Dermis blood vessel endothelial cell (primary cell): ENCODE measurements at places on chromosomes 16 and 17. TPM values are rescaled to one million over a fixed set of nuclear protein-coding genes. Genes with fewer than 3 reads are reported as not detected.

HAS3 gene
- 3.6 and 4.5 TPM in 2 replicates for total RNA-seq

C17orf78 gene
- not detected in 2 replicates for total RNA-seq

BORCS6 gene
- total RNA-seq, result 16.6 and 18.9 TPM in 2 replicates

CCDC92B gene
- total RNA-seq, result 0.05 TPM in 1 of 2 replicates, not detected in the other

IRF8 gene
- 2.4 and 25.9 TPM in 2 replicates for total RNA-seq

KRTAP9-1 gene
- not detected in 2 replicates for total RNA-seq

KRTAP9-2 gene
- total RNA-seq, result not detected in 2 replicates

SLC7A6 gene
- 17.4 and 31.1 TPM in 2 replicates for total RNA-seq

ATAD5 gene
- total RNA-seq, result 3.2 and 6.6 TPM in 2 replicates

SPIRE2 gene
- 2.1 and 2.7 TPM in 2 replicates for total RNA-seq

MKS1 gene
- 10.2 and 13.4 TPM in 2 replicates for total RNA-seq

ALG1 gene
- total RNA-seq, result 30.4 and 36.4 TPM in 2 replicates

CCDC78 gene
- total RNA-seq, result 0.34 and 0.65 TPM in 2 replicates

SOX9 gene
- 0.17 TPM in 1 of 2 replicates, not detected in the other for total RNA-seq

CMTM2 gene
- total RNA-seq, result 0.34 TPM in 1 of 2 replicates, not detected in the other

SKAP1 gene
- total RNA-seq, result 0.17 TPM in 1 of 2 replicates, not detected in the other

ZPBP2 gene
- not detected in 2 replicates for total RNA-seq

HOXB4 gene
- 2.7 and 3.2 TPM in 2 replicates for total RNA-seq

KRT36 gene
- total RNA-seq, result 0.14 and 0.17 TPM in 2 replicates
